Stimulated activated CD8-positive, alpha-beta memory T cell treated with anti-CD3 and anti-CD28 coated beads, Interleukin-4, amount 100 ng/mL, for 4 hours (primary cell): ENCODE measurements at places on chromosomes 4 and X.
A peak's percentile ranks its signal among the peaks of the same experiment; 100 is the strongest.

GRCh38 chr4:67035501-67035900, 509.8 kb downstream of the CENPC start:
- no peak for DNase-seq

GRCh38 chr4:99011910-99012309, 16.4 kb downstream of the METAP1 start:
- DNase-seq, result no peak

DNA sequence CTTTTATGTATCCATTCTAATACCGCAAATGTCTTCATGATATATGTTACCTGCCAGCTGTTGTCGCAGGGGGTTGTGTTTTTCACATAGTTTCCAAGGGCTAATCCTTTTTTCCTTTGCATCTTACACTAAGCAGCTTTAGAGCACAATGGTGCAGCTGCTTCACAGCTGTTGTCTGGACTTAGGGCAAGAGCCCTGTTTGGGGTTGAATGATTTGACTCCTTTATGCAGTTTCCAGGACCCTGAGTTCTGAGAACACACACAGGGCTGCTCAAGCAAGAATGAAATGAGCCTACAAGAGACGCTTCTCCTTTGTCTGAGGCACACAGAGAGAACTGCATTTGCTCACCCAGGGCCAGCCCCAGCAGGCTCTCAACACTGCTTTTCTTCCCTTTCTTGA, 20.2 kb downstream of the CCNG2 start:
- DNase-seq, result no peak

DNA sequence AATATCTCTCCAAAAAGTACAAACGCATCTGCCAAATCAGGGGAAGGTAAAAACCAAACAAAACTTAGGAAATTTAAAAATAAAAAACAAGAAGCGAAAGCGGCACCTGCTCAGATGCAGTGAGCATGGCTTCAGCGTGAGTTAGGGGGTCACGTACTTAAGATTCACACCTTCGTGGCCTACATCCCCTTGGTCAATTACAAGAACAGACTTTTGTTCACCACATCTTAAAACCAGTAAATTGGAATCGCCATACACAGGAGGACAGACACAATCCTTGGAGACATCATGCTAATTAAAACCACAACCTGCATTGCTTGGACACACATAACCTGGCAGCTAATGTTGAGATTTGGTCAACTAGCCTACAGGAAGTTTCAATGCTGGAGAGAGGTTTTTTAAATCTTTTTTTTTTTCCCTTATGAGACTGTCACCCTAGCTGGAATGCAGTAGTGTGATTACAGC, 12.5 kb upstream of the SEL1L3 start:
- no peak for DNase-seq

DNA sequence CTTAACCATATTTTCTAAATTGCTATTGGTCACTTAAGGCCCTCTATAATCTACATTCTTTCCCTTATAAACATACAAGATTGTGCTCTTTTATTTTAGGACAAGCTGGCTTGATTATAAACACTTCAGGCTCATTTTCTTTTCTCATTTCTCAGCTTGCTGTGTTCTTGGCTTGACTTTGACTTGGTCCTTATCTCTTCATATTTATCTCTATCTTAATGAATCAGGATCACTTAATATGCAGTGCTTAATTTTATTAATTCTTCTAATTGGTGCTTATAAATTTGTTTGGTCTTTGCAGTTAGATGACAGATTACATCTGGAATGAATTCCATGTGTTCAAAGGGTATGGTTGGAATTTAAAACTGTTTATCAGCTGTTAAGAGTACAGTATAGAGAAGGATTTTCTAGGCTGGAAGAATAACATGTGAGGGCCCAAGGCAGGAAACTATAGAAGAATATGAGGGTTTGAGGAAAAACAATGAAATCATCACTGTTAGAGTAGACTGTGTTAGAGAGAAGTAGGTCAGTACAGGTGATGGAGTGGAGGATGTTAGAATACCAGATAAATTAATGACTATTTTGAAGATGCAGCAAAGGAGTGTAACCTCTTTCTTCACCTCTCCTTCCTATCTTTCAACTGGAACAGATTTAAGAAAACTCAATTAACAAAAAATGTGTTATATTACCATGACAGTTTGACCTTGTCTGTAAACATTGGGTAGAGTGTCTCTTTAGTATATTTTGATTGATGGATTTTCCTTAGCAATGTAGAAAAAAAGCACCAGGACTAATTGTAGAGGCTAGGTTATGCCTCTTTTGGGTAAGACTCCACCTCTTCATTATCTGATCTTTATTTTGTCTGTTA, 169.6 kb downstream of the RAPGEF2 start:
- no peak for DNase-seq

GRCh38 chrX:143095321-143095720, 69.6 kb downstream of the SPANXN4 start:
- DNase-seq, result no peak

GRCh38 chr4:11019451-11020240, 335.1 kb upstream of the CLNK start:
- DNase-seq, result no peak

DNA sequence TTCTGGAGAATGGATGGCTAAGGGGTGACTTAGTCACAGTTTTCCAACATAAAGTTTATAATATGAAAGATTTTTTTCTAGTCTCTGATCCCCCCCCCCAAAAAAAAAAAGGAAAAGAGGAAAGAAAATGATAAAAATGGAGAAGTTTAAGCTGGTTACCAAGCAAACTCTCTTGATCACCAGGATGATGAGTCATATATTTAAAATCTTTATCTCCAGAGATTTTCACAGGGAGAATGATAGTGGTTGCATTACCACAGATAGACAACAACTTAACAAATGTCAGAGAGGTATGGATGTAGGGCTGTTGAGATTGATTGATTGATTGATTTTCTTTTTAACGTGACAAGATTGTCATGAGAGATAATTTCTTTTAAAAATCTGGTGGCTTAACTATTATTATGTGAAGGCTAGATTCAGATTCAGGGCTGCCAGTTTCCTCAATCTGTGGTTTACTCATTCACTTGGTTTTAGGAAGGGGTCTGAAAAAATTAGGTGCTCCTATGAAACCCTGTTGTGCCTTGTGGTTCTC, 13.3 kb upstream of the TEX13C start:
- no peak for DNase-seq

GRCh38 chr4:3700736-3701135, 65.4 kb upstream of the ADRA2C start:
- DNase-seq, result no peak

- no peak for DNase-seq
These were observed 88.3 kb downstream of the NHSL2 start for GRCh38 chrX:71998836-71999509.

GRCh38 chrX:68684919-68685304, 37.4 kb downstream of the STARD8 start:
- DNase-seq, result no peak

GRCh38 chr4:168831919-168832762, 177.9 kb downstream of the CBR4 start:
- peak; percentile 9 for DNase-seq

GRCh38 chrX:47956016-47956415, 47.8 kb downstream of the ZNF182 start:
- no peak for DNase-seq
